ENCODE measurements at places on chromosomes 6 and 20.

- no peak for DNase-seq
These were observed 24.4 kb upstream of the FKBP1A start for GRCh38 chr20:1417273-1417672.

DNA sequence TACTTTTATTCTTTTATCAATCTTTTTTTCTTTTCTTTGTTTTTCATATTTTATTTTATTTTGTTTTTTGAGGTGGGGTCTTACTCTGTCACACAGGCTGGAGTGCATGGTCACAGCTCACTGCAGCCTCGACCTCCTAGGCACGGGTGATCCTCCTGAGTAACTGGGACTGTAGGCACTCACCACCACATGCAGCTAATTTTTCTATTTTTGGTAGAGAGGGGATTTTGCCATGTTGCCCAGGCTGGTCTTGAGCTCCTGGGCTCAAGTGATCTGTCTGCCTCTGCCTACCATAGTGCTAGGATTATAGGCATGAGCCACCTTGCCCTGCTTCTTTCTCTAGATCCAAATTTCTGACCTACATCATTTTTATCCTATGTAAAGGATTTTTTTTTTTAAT, 153.2 kb downstream of the CDKAL1 start:
- DNase-seq = no peak

GRCh38 chr6:32298632-32299336, 72.9 kb downstream of the TSBP1 start:
- DNase-seq = no peak

GRCh38 chr20:51469046-51469445, 73.5 kb downstream of the NFATC2 start:
- no peak for DNase-seq

DNA sequence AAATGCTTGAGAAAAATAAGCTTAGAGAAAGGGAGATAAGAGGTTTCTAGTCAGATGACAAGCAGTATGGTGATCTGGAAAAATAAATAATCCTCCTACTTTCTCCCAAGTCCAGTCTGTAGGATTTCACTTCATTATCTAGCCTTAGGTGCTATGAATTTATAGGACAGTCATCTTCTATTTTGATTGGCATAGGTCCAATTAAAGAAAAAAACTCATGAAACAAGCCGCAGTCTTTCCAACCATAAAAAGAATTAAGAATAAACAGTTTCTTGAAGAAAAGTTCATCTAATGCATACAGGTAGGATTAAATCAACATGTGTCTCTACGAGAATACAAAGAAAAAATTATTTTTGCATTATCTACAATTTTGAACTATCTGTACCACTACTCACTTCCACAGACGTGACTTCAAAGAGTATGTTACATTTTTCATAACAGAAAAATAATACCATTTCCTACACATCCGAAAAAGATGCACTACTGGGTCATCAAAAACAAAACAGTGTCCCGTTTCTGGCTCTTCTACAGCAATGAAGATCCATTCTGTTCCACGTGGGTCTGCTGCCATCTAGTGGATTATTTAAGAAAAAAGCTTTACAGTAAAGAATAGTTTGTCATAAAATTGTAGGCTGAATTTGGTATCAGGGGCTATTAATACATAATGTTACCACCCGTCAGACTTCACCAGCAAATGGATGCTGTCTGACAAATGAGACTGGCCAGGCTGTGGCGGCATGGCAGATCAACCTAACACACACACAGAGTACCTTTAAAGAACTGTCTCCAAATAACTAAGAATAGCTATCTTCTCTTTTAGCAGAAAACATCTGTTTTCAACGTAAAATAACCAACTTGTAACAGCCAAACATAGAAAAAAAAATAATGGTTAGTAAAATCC, 28.9 kb downstream of the STX7 start:
- peak; percentile 54 for DNase-seq

- DNase-seq = no peak
These were observed 48.1 kb downstream of the FOXA2 start for GRCh38 chr20:22536141-22536828.

DNA sequence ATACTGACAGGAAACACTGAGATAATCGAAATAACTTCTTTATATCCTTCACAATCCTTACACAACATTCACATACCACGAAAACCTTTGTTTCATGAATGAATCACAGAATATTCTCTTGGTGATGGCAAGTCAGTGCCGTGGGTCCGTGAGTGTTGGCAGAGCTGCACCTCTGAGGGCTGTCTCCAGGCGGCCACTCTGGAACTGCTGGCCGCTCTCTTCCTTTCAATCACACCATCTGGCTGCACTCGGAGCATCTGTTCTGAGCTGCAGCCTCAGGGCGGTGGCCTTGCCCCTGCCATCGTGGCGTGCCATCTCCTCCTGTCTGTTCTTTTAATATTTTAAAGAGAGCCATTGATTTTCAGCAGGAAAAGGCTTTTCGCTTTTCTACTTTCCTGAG, 129.4 kb upstream of the AFDN start:
- no peak for DNase-seq

GRCh38 chr6:35441205-35441604, 10.9 kb upstream of the FANCE start:
- no peak for DNase-seq
